Cerebellum (tissue), 4 donors: ENCODE measurements at places on chromosomes 1 and 21. TPM values are rescaled to one million over a fixed set of nuclear protein-coding genes. Genes with fewer than 3 reads are reported as not detected.

DNA sequence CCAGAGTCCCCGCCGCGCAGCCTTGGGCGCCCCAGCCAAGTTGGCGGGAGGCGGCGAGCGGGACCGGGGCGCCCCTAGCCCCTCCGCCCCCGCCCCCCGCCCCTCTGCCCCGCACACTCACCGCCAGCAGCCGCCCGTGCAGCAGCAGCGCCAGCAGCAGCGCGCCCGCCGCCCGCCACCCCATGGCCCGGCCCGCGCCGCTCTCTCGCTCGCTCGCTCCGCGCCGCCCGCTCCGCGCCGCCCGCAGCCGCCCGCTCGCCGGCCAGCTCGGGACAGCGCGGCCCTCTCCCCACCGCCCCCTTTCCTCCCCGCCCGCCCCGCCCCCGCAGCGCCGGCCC lies at the start of gene HSPG2:
HSPG2 (minus strand) TSS at position 277 of the 338 bp plus-strand sequence; CDS start at position 184, 93 bp downstream.
- DNase-seq = no peak

LYPD8 gene
- not detected for total RNA-seq

GRCh38 chr1:198947456-198947855 lies 308.6 kb downstream of the PTPRC start:
- no peak for DNase-seq

- peak; percentile 37 for DNase-seq
These were observed at the start of gene AGRN for GRCh38 chr1:1020000-1020404. Gene AGRN, plus strand, starts transcription at chr1:1020120. Its CDS starts 53 bp downstream, at chr1:1020173.

GRCh38 chr1:169027607-169028320 lies 78.7 kb upstream of the ATP1B1 start:
- DNase-seq = no peak

DNA sequence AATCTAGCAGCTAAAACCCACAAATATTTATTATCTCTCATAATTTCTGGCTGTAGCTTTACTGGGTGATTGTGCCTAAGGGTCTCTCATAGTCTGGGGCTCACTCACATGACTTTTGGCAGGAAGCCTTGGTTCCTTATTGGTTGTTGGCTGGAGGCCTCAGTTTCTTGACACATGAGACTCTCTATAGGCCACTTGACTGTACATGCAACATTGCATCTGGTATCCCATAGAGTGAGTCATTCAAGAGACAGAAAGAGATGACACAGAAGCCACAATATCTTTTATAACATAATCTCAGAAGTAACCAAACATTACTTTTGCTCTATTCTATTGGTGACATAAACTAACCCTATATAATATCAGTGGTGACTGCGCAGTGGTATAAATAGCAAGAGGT lies 128.5 kb upstream of the HNRNPU start:
- DNase-seq = no peak

VCAM1 gene
- 22.4 TPM for total RNA-seq

DNA sequence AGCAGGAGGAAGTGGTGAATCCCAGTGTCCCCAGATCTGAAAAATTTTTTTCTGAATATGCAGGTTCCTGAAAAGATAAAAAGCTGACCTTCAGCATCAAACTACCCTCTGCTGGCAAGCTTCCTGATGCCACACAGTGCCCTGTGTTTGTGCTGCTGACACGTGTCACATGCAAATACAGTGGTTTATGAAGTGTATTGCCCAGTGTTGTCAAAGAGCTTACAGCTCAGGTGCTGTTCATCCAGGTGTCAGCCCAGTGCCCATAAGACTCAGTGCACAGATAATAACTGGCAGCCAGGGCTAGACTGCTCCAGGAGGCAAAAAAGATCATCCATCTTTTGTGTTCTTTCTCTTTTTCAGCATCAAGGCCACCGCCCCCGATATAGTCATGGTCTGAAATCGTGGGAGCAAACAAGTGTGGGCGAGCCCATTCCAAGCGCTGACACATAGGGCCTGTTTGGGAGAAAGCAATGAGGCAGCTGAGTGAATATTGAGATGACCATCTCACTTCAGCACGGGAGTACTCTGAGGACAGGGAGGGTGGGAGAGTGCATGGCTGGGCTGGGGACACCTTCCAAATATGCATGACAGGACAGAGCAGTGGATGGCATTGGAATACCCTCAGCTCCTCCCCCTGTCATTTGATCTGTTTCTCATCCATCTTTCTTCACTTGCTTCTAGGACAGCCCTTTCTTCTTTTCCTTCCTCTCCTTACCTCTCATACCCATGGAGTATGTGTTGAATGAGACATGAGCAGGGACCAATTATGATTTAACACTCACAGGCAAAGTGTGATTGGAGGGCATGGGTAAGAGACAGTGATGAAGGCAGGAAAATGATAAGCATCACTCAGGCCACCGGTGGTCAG lies 6.4 kb upstream of the KCNK1 start:
- no peak for DNase-seq

GRCh38 chr1:226637147-226637935 lies 88.8 kb downstream of the STUM start:
- peak; percentile 65 for DNase-seq

SIPA1L2 gene
- 96.5 TPM for total RNA-seq

DNA sequence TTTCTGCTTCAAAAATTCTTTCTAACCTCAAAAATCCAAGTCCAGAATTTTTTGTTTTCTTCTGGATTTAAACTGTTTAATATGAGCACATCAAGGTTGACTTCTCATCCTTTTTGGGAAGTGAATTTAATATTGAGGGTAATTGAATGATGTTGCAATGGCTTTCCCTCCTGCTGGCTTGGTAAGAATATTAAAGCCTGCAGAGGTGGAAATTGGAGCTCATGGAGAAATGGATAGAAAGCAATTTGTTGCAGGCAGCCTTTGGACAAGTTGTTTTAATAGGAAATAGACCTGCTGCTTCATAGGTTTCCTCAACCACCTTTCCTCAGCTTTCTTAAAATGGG lies 124.7 kb downstream of the SYT2 start:
- no peak for DNase-seq

DNA sequence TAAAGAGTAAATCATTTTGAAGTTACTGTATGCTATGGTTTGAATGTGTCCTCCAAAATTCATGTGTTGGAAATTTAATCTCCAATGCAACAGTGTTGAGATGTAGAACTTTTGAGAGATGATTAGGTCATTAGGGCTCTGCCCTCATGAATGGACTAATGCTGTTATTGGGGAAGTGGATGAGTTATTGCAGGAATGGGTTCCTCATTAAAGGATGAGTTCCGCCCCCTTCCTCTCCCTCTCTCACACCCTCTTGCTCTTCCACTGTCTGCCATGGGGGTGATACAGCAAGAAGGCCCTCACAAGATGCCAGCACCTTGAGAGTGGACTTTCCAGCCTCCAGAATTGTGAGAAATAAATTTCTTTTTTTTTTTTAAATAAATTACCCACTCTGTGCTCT lies 97.6 kb downstream of the ATP1A1 start:
- DNase-seq = no peak

OR2T33 gene
- 0.64 TPM for total RNA-seq
